ENCODE measurements at places on chromosomes 5 and 9.

DNA sequence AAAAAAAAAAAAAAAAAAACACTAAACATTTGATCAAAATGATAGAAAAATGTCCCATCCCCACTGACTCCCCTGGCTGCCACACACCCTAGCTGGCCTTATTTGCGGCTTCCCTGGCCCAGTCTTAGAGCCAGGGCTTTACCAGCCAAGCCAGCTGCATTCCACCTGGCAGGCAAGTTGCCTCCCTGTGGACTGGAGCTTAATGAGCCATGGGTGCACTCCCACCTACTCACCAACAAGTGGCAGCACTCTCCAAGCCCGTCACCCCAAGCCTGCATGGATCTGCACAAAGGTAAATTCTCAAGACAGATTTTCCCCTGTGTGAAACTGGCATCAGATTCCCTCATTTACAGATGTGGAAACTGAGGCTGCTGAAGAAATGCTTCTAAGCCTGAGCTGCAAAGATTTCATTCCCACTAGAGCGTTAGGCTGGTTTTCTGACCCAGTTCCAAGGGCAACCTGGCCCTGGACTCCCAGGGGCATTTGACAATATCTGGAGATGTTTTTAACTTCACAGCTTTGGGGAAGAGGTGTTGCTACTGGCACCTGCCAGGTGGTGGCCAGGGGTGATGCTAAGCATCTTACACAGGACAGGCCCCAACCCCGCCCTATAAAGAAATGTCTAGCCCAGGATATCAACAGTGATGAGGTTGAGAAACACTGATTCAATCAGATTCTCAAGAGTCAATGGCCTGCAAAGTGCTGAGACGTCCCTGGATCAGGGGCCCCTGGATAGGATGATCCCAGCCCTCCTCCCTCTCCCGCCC lies 21.9 kb upstream of the VDAC1 start:
- no peak for DNase-seq

DNA sequence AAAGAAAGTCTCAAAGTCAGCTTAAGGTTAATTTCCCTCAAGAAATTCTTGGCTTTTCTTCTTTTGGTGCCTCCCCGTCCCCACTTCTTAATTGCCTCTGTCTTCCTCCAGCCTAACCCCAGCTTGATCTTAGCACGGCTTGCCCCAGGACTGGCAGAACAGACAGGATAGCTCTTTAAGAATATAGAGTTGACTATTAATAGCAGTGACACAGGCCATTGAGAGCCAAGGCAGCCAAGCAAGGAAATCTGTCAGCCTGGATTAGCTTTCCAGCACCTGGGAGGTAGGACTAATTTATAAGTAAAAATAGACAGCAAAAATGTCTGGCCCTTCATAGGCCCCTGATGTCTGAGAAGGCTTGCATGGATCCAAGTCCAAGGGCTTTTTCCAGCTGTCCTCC lies 384.6 kb upstream of the SLC30A5 start:
- DNase-seq = no peak

DNA sequence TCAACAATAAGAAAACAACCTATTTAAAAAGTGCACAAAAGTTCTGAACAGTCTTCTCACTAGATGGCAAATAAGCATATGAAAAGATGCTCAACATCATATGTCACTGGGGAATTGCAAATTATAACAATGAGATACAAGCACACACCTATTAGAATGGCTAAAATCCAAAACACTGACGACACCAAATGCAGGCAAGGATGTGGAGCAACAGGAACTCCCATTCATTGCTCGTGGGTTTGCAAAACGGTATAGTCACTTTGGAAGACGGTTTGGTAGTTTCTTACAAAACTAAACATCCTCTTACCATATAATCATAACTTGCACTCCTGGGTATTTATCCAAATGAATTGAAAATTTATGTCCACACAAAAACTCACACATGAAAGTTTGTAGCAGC lies 100.9 kb upstream of the TBC1D2 start:
- no peak for DNase-seq

GRCh38 chr9:35650341-35651158 lies at the start of gene SIT1:
Gene SIT1, minus strand, starts transcription at chr9:35650931. Its CDS starts 78 bp downstream, at chr9:35650853.
- DNase-seq = no peak

DNA sequence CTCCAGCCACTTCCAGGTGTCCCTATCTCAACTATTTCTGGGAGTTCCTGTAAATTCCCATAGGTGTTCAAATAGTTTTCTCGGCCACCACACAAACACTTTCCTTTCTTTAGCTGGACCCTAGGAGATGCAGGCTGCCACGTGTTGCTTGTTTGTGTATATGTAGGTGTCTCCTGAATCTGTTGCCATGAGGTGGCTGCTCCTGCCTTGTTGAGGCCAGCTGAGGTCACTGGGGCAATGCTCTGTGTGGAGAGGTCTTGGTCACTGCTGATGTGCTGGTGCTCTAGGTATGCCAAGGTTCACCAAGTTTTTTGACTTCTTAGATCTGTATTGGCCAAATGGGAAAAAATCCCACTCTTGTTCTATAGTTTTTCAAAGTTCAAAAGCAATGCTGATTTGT lies 132.5 kb upstream of the CHD1 start:
- DNase-seq = no peak

- no peak for DNase-seq
Measured at GRCh38 chr9:8078641-8079140, 279.1 kb upstream of the DMAC1 start.

GRCh38 chr5:78503958-78504653 lies 143.7 kb downstream of the SCAMP1 start:
- no peak for DNase-seq

GRCh38 chr9:85527331-85528020 lies 214.3 kb downstream of the AGTPBP1 start:
- no peak for DNase-seq

GRCh38 chr9:134388976-134389375 lies 62.7 kb downstream of the RXRA start:
- DNase-seq = no peak

- DNase-seq = no peak
Measured at GRCh38 chr5:160470437-160471361, 49.0 kb downstream of the PTTG1 start.

GRCh38 chr5:136192526-136193321 lies at the start of gene SMIM32:
Gene SMIM32, minus strand, starts transcription at chr5:136193162. Its CDS starts 638 bp downstream, at chr5:136192524.
- DNase-seq = no peak

GRCh38 chr9:113638897-113639296 lies 175.4 kb downstream of the RGS3 start:
- DNase-seq = no peak

DNA sequence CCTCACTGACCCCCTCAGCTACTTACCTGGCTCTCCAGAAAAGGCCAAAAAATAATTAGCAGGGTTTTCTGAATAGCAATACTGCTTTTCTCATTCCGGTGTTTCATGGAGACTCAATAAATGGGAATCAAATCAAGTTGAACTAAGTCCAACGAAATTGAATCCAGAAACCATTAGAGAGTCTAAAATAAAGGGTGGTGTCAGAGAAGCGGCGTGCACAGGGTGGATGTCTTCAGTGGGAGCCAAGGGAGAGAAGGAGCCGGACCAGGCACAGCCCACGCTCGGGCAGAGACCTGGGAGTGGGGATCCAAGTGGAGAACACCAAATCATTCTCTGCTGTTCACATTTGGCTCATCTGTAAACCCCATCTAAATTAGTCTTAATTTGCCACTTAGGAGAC lies 40.2 kb upstream of the WWC1 start:
- DNase-seq = no peak

DNA sequence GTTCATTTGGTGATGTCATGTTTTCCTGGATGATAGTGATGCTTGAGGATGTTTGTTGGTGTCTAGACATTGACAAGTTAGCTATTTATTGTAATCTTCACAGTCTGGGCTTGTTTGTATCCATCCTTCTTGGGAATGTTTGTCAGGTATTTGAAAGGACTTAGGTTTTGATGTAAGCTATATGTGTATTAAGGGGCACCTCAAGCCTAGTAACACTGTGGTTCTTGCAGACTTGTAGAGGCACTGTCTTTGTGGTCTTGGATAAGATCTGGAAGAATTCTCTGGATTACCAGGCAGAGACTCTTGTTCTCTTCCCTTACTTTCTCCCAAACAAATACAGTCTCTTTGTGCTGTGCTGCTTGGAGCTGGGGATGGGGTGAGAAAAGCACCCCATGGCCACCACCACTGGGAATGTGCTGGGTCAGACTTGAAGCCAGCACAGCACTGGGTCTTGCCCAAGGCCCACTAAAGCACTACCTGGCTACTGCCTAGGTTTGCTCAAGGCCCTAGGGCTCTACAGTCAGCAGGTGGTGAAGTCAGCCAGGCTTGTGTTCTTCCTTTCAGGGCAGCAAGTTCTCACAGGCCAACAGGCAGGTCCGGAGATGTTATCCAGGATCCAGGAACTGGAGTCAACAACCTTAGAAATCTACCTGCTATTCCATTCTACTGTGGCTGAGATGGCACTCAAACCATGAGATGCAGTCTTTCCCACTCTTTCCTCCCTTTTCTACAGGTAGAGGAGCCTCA lies 49.3 kb upstream of the GNA14 start:
- DNase-seq = no peak

DNA sequence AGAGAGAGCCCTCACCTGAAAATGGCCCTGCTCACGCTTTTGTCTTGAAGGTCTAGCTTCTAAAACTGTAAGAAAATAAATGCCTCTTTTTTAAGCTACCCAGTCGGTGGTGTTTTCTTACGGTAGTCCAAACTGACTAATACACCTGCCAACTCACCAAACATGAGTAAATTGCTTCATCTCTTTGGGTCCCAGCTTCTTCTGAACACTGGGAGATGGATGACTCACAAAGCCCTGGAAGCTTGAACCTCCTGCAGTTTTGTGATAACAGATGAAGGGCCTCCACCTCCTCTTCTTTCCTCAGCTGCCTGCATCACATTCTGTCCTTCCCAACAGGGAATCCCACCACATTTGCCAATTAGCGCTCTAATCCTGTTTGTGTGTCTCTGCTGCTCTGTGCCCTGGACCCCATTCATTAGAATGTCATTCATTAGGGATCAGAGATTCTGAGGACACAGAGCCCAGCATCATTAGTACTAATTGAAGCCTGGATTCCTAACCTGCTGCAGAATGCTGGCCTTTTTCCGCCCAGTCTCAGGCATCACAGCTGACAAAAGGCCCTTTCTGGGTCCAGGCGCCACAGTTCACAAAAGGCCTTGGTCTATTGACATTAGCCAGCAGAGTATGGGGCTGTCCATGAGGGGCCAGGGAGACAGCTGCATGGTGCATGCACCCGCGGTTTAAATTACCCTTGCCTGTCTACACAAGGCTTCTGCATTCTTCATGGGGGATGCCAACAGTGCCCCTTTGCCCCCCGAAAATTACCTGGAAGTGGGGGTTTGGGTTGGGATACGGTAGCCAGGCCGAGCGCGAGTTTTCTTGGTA lies 349.3 kb downstream of the SEMA5A start:
- no peak for DNase-seq

- DNase-seq = no peak
Measured at GRCh38 chr5:9126490-9126889, 419.4 kb downstream of the SEMA5A start.

GRCh38 chr5:133316346-133317343 lies 264.8 kb downstream of the HSPA4 start:
- no peak for DNase-seq

DNA sequence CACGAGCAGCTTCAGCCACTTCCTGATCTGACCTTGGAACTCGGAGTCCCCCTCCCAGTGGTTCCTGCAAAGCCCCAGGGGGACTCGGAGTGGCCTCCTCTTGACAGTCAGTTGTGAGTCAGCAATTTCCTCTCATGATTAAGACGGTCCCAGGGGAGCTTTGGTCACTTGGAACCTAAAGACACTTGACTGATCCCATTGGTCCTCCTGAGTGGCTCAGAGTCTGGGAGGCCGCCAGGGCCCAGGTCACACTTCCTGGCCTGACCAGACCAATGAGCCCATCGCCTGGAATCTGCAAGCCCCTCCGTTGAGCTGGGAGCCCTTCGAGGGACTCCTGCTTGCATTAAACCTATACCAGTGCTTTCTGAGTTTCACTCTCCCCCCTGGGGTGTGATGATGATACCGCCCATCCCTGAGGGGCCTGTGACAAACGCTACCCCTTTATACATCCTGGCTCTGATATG lies 29.1 kb downstream of the TSPAN17 start:
- DNase-seq = no peak

GRCh38 chr9:8332871-8333270 lies 533.3 kb upstream of the DMAC1 start:
- no peak for DNase-seq

DNA sequence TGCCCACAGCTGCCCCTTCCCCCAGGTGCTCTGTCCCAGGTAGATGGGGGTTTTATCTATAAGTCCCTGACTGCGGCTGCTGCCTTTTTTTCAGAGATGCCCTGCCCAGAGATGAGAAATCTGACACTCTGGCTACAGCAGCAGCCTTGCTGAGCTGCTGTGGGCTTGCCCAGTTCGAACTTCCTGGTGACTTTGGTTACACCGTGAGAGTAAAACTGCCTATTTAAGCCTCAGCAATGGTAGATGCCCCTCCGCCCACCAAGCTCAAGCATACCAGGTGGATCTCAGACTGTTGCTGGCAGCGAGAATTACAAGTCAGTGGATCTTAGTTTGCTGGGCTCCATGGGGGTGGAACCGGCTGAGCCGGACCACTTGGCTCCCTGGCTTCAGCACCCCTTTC lies 56.8 kb downstream of the MINAR2 start:
- DNase-seq = no peak

DNA sequence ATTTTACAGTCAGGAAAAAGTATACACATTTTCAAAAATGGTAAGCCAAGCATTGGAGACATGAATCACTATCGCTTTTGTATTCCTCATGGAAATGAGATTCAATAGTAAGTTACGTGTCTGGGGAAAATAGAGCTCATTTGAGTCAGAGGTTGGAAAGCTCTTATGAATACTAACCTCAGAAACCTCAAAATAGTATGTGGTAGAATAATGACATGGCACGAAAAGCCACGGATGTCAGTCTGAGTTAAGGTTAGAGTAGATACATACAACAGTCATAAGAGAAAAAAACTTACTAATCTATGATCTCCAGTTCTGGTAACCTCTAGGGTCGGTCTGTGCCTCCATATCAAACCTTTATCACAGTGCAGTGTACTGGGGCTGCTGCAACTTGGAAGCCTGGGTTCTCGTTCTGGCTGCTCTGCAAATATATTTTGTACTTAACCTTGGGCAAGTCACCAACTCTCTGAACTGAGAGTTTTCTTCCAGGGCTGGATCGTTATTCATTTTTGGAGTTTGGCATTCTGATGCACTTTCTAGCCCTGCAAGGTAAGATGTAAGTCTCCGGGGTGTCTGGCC lies 31.8 kb downstream of the MAP1B start:
- DNase-seq = peak; percentile 85

- no peak for DNase-seq
Measured at GRCh38 chr9:105246656-105247173, 2.3 kb downstream of the SLC44A1 start.

DNA sequence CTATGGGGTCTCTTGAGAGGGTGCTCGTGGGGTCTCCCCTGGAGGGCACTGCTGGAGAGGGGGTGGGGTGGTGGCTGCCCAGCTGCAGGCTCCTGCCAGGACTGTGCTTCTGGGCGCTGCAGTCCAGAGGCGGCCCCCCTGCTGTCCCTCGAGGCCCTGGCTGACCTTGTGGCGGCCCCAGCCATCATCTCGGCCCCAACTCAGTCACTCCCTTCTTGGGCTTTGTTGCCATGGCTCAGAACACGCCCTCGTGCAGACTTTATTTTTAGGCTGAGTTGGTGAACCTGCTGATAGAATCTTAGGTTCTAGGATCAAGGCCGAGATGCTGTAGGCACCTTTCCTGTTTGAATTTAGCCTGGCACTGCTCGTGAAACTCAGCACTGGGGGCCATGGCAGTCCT lies 22.8 kb downstream of the FBXW5 start:
- DNase-seq = no peak

- no peak for DNase-seq
Measured at GRCh38 chr5:141412854-141413539, at the start of gene PCDHGA10. Gene PCDHGA10, plus strand, starts transcription at chr5:141412987. Its CDS starts 189 bp downstream, at chr5:141413176.

- DNase-seq = no peak
Measured at GRCh38 chr5:13580058-13580457, 364.4 kb downstream of the DNAH5 start.
